ENCODE measurements at places on chromosomes 6 and 20.

DNA sequence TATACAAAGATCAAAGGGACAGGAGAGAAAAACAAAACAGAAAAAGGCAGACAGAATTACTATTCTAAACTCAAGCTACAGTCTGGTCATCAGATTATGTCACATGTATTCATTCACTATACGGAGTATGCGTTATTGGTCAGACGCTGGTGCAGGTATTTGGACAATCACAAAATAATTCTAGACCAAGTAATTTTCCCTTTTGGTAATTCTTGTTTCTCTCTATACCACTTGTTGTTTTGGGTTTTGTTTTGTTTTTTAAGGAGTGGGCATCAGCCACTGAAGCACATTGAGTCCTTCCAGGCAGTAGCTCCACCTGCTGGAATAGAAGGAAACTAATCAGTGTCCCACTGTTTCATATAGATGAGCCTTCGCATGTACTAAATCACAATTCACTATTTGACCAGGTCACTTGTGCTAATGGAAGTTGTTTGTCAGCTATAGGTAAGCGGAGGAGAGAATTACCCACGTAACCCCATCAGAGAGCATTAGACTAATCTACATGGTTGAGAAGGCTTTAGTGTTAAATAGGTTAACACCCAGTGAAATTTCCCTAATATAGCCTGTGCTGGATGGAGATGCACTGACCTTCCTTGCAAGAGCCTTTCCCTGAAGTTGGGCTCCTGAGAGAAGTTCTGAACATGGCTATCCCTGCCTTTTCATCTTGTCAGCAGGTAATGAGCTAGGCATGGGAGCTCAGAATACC, 77.9 kb downstream of the TNFAIP3 start:
- H3K27ac ChIP-seq, result no peak overlapping the region
- peaks cover 20% of the 10 kb centered on the region for H3K4me1 ChIP-seq
- H3K27me3 ChIP-seq, result no peaks in the 10 kb centered on the region
- peaks cover under 1% of the 10 kb centered on the region for H3K36me3 ChIP-seq
- no peak for DNase-seq
- H3K4me3 ChIP-seq, result no peak overlapping the region

DNA sequence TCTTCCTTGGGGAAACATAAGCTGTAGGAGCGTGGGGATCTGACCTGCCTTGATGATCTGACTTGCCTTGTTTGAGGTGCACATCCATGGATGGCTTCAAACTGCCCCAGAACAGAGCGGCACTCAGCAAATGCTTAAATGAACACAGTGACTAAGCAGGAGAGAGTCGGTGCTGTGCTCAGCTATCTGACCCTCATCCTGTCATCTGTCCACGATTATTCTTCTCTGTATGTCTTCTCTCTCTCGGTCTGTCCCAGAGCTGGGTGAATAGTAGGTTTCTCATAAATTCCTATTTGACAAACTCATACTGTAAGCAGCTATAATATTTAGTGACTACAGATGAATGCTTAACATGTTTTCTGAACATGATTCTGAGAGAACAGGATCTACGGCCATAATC, 37.3 kb downstream of the TRAM2 start:
- no peaks in the 10 kb centered on the region for H3K27me3 ChIP-seq
- peaks cover 7% of the 10 kb centered on the region for H3K36me3 ChIP-seq
- no peak overlapping the region for H3K4me3 ChIP-seq
- H3K4me1 ChIP-seq, result peaks cover 51% of the 10 kb centered on the region

- peaks cover 25% of the 10 kb centered on the region for H3K4me1 ChIP-seq
- DNase-seq, result peak; percentile 39
- peak overlapping the region; percentile 41 for H3K4me3 ChIP-seq
- peaks cover 8% of the 10 kb centered on the region for H3K36me3 ChIP-seq
Measured at GRCh38 chr6:157550114-157550989, 169.4 kb downstream of the ZDHHC14 start.

DNA sequence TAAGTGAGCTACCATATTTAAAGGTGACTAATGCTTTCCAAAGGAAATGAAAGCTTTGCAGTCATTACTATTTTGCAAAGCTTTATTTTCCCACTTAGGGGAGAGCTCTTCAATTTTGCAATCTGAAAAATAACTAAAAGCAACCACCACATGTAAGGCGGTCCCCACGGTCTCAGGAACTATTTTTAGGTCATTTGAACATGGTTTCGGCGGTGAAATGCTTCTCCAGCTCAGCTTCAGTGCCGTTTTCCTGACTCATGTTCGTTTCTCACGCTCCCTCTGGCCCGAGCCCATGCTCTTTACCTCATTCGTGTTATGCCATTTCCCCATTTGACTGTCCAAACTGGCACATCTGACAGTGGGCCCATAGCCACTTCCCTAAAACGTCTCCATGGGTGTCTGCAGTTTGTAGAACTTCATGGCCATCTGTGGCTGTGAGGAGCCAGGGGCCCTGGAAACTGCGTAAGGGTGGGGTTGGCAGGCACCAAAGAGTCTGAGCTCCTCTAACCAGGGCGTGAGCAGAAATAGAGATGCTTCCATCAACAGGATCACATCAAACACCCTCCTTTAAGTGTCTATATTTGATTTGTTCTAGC, 46.5 kb downstream of the ADTRP start:
- H3K36me3 ChIP-seq, result no peaks in the 10 kb centered on the region
- H3K4me3 ChIP-seq, result no peak overlapping the region
- H3K4me1 ChIP-seq, result peaks cover 14% of the 10 kb centered on the region
- DNase-seq, result no peak

DNA sequence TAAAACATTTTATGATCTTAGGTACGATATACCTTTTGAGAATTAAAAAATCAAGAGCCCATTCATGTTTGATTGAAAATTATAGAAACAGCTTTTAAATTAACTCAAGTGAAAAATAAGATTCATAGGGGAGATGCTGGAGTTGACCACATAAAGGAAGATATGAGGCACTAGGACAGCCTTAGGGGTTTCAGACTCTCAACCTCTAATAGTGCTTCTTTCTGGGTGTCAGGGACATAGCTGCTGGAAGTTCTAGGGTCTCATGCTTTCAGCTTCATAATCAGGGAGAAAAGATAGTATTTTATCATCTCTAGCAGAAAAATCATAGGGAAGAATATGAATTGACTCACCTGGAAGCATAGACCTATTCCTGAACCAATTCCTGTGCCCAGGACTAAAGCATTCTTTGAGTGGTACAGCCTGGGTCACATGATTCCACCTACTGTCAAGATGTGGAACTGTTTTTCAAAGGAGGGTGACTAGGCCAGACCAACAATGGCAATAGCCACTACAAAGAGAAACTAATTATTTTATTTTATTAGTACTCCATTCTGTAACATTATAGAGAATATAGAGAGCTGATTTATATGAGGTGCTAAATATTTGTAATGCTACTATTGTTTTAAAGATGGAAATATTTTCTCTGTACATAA, 27.8 kb upstream of the CENPW start:
- DNase-seq, result no peak
- H3K27ac ChIP-seq, result no peak overlapping the region
- no peaks in the 10 kb centered on the region for H3K27me3 ChIP-seq
- no peak overlapping the region for H3K4me3 ChIP-seq
- no peaks in the 10 kb centered on the region for H3K36me3 ChIP-seq
